ENCODE measurements at places on chromosomes 6 and 20.

DNA sequence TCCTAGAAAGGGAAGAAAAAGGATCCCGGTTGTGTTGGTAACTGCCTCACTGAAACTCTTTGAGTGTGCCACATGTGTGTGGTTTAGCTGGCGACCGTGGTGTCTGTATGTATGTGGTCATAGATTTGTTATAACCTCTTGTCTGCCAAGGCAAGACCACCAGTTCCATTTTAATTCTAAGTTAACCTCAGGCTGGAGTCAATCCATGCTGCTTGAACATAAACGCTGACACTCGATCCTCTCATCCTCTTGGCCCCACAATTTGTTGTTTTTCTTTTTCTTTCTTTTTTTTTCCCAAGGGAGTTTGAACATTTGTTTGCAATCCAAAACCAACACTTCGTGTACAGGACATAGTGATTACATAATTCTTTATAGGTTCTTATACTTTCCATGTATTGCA, 318.9 kb upstream of the JAG1 start:
- DNase-seq, result no peak

- no peak for DNase-seq
Measured at GRCh38 chr6:108465098-108465495, 95.6 kb upstream of the FOXO3 start.

DNA sequence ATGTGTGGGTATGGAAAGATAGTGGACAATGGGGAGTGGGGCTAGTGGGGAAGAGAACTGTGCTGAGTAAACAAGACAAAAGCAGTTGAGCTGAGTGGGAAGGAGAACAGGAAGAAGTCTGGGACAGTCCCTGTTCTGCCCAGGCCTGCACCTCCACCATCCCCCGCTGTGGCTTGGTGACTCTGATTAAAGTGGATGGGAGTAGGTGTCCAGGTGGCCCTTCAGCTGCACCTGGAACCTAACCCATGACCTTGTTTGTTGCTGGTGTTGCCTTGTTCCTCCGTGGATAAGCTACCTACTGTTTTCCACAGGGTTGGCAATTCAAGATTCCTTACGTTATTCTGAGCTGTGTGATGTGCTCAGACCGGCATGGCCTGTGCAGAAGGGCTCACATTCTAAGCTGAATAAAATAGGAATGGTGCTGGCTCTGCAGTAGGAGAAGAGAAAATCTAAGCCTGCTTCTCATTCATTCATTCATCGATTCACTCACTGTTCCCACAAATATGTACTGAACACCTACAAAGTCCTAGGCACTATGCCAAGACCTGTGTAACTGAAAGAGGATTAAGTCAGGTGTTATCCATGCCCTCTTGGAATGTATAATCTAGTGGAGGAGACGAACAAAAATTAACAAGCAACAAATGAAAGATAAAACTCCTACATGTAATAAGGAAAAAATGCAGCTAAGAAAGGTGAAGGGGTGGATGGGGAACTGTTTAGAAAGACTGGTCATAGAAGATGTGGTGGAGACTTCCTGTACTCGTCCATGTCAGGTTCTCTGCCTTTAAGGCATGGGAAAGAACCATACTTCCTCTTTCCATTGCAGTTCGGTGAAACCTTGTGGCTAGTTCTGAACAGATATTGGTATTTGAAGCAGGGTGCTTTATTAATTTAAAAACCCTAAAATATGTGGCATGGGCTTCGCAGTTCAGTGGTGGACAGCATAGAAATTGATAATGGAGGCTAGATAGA, 10.1 kb upstream of the CALHM6 start:
- DNase-seq, result no peak

GRCh38 chr6:125474061-125474460, 172.3 kb upstream of the HDDC2 start:
- no peak for DNase-seq

DNA sequence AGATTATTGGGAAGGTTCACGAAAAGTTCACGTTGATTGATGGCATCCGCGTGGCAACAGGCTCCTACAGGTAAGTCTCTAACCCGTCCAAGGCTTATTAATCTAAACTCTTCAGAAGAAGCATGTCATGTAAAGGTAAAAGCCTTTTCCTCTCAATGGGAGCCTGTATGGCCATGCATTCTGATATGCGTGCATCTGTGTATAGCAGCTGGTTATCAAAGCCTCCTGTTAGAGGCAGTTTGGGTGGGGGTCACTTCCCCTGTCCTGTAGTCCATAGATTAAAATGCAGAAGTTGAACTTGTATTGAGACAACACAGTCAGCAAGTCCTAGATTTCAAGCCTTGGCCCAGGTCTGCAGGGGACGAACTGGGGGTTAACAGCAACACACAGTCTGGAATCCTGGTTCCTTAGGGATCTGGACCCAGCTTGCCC, 14.2 kb upstream of the DHX35 start:
- DNase-seq, result no peak

- no peak for DNase-seq
Measured at GRCh38 chr6:65819152-65819551, 112.1 kb upstream of the EYS start.
